ENCODE measurements at places on chromosomes 2 and 18.

- no peaks in the 10 kb centered on the region for H3K4me1 ChIP-seq
- H3K27ac ChIP-seq = no peak overlapping the region
- DNase-seq = no peak
- no peaks in the 10 kb centered on the region for H3K27me3 ChIP-seq
- H3K4me3 ChIP-seq = no peak overlapping the region
- H3K36me3 ChIP-seq = no peaks in the 10 kb centered on the region
Measured at GRCh38 chr2:203347375-203347774, 19.2 kb downstream of the ABI2 start.

DNA sequence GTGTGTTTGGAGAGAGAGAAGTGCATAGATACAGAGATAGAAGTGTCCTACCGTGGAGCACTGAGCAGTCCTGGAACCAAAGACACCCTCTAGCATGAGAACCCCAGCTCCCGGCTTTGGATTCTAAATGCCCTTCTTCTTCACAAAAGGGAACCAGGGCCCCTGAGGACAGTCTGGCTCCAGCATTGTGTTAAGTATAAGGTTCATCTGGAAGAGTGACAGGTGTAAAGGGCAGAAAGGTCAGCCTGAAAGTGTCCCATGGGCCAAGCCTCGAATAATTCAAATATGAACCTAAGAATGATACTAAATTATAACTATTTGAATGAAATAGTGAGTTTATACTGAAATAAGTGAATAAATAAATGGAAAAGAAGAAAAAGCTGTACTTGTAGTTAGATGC lies 109.7 kb downstream of the SNTG2 start:
- H3K4me3 ChIP-seq = no peak overlapping the region
- no peaks in the 10 kb centered on the region for H3K4me1 ChIP-seq
- H3K27me3 ChIP-seq = no peaks in the 10 kb centered on the region
- H3K27ac ChIP-seq = no peak overlapping the region
- H3K36me3 ChIP-seq = no peaks in the 10 kb centered on the region

DNA sequence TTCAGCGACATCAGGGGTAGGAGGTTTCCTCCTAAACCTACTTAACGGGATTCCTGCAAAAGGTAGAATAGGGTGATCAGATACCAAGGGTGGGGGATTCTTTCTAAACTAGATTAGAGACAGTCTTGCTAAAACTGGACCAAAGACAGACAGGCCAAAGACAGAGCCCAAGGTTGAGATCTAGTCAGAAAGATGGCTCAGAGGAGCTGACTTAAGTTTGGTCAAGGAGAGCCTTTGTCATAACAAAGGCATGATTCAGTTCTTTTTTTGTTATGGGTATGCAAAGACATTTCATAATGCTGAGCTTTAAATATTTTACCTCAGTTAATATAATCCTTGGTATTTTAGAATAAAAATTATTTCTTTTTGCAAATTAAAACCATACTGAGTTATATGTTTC lies 17.8 kb upstream of the GPR75 start:
- no peak overlapping the region for H3K4me3 ChIP-seq
- H3K4me1 ChIP-seq = no peaks in the 10 kb centered on the region
- no peak overlapping the region for H3K27ac ChIP-seq
- peaks cover 13% of the 10 kb centered on the region for H3K36me3 ChIP-seq
- no peak for DNase-seq
- no peaks in the 10 kb centered on the region for H3K27me3 ChIP-seq

GRCh38 chr18:48342581-48342980 lies 66.6 kb downstream of the ZBTB7C start:
- H3K4me3 ChIP-seq = no peak overlapping the region
- H3K27ac ChIP-seq = no peak overlapping the region
- no peak for DNase-seq

GRCh38 chr2:133993160-133993559 lies 260.7 kb upstream of the MGAT5 start:
- H3K4me1 ChIP-seq = no peaks in the 10 kb centered on the region
- H3K27me3 ChIP-seq = no peaks in the 10 kb centered on the region
- H3K36me3 ChIP-seq = no peaks in the 10 kb centered on the region

- H3K4me3 ChIP-seq = no peak overlapping the region
- DNase-seq = no peak
- H3K4me1 ChIP-seq = no peaks in the 10 kb centered on the region
- no peaks in the 10 kb centered on the region for H3K27me3 ChIP-seq
- H3K27ac ChIP-seq = no peak overlapping the region
Measured at GRCh38 chr18:76259711-76260110, 235.3 kb downstream of the ZNF516 start.

DNA sequence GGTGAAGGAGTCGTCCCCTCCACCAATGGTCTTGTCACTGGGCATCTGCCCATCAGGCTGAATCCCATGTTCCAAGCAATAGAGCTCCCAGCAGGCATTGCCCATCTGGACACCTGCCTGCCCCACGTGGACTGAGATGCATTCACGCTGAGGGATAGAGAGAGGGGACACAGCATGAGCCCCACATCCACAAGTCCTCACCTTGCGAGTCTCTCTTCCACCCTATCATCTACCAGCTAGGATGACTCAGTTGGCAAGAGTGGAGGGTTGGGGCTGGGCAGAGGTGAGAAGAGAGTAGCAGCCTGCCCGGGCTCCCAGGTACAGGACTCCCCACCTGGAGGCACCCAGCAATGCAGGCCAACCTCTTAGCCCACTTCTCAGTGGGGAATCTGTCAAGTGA lies 959 bp upstream of the TUBA4B start:
- H3K4me1 ChIP-seq = peaks cover 32% of the 10 kb centered on the region
- peak overlapping the region; percentile 89 for H3K4me3 ChIP-seq
- H3K27me3 ChIP-seq = no peaks in the 10 kb centered on the region
- DNase-seq = peak; percentile 43
- H3K27ac ChIP-seq = peak overlapping the region; percentile 81

- no peak overlapping the region for H3K4me3 ChIP-seq
- no peaks in the 10 kb centered on the region for H3K27me3 ChIP-seq
- H3K36me3 ChIP-seq = no peaks in the 10 kb centered on the region
- no peak overlapping the region for H3K27ac ChIP-seq
- DNase-seq = no peak
Measured at GRCh38 chr2:117123362-117123761, 691.1 kb upstream of the DDX18 start.

DNA sequence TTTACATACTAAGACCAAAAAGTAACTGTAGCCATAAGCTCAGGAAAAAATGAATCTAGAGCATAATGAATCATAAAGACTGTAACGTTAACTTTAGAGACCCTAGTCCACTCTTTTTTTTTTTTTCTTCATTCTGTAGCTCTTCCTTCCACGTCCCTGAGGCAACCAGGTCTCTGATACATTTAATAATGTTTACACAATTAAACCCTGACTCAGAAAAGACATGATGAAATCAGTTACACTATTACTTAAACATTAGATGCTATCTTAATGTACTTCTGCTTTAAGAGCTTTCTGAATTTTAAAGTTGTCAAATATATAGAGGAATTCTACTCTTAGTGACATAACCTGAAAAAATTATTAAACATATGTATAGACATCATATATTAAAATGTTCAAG lies 1121.5 kb upstream of the DDX18 start:
- no peak overlapping the region for H3K27ac ChIP-seq
- H3K27me3 ChIP-seq = no peaks in the 10 kb centered on the region
- H3K36me3 ChIP-seq = no peaks in the 10 kb centered on the region
- no peak overlapping the region for H3K4me3 ChIP-seq
- no peak for DNase-seq
- H3K4me1 ChIP-seq = no peaks in the 10 kb centered on the region

- DNase-seq = no peak
- H3K27me3 ChIP-seq = no peaks in the 10 kb centered on the region
- no peak overlapping the region for H3K27ac ChIP-seq
- H3K36me3 ChIP-seq = peaks cover 15% of the 10 kb centered on the region
Measured at GRCh38 chr2:53907582-53907981, 47.8 kb upstream of the GPR75 start.

GRCh38 chr18:23529604-23530003 lies 26.3 kb downstream of the RMC1 start:
- DNase-seq = no peak
- H3K36me3 ChIP-seq = peaks cover 20% of the 10 kb centered on the region
- H3K27ac ChIP-seq = no peak overlapping the region

DNA sequence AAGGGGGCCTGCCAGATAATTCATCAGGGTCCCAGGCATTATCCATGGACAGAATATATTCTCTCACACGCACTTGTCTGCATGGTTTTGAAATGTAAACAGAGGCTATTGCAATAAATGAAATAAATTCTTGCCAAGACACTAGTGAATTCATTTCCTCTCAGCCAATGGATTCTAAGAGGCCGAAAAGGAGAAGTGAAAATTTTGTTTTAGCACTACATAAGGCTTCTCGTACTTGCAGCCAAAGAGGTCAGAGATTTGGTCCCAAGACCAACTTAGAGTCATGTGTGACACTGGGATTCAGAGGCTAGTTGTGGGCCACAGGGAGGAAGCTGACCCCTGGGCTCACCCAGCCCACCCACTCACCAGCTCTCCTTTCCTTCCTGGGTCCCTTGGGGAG lies 184.1 kb upstream of the GLI2 start:
- H3K4me1 ChIP-seq = peaks cover 8% of the 10 kb centered on the region
- DNase-seq = no peak
- no peak overlapping the region for H3K4me3 ChIP-seq
- H3K36me3 ChIP-seq = no peaks in the 10 kb centered on the region
- no peaks in the 10 kb centered on the region for H3K27me3 ChIP-seq

DNA sequence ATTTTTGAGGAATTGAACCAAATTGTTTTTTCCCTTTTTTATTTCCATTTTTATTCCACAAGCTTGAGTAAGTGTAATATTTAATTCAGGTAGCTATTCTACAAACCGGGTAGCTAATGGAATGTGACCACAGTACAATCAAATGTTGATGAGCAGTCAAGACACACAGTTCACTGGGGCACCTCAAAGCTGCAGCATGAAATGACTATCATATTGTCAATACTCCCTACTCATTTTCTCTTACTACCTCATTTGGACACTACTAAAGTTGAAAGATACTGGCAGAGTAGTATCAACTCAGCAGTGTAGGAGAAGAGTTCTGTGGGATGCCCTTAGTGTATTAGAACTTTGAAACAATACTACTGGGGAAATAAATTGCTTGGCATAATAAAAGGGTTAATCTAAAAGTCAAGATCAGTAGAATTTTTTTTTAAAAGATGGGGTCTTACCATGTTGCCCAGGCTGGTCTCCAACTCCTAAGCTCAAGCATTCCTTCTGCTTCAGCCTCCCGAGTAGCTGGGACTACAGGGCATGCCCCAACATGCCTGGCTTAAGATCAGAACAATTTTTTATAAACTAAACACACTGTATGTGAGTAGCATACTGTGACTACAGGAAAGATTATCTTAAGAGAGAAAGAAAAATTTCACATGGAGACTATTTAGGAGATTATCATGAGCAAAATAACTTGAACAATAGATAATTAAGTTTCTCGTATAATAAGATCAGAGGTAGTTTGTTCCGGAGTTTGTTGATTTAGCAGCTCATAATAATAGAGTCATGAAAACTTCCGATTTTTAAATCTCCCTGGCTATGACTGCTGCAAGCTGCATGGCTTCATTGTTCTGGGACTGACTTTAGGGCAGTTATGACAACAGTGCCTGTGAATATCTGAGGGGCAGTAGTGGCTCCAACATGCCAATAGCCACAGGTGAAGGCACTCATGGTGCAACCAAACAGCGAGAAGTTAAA lies 43.7 kb downstream of the MYO3B start:
- no peaks in the 10 kb centered on the region for H3K4me1 ChIP-seq
- H3K36me3 ChIP-seq = no peaks in the 10 kb centered on the region
- H3K4me3 ChIP-seq = no peak overlapping the region

DNA sequence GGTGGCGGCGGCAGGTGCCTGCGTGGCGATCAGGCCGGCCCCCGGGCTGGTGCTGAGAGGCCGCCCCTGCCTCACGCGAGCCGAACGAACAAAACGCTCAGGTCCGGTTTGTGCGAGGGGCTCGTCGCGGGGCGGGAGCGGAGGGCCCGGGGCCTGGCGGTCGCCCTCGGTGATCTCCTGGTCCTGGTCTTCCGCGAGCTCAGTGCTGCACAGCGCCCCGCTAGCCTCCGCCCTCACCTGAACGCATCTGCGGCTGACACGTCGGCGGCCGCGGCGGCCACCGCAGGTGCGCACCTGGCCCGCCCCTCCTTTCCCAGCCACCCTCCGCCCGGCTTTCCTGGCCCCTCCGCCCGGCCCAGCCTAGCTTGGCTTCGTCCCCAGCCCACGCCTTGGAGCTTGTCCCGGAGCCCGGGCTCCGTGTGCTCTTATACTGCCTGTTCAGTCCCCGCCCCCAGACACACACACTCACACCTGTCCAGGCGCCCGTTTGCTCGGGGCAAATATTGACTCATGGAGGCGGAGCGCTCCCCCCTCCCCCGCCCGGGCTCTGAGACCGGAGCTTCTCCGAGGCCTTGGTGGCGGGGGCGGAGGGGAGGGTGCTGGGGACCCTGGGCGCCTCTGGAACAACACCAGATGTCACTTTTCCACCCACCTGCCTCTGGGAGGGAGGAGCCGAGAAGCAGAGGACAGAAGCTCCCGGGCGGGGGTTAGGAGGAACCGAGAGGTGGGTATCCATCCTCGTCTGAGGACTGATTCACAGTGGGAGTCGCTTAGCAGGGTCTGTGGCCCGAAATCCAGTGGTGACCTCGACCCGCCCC lies 8.6 kb upstream of the CRYBA2 start:
- peak overlapping the region; percentile 48 for H3K4me3 ChIP-seq
- no peaks in the 10 kb centered on the region for H3K4me1 ChIP-seq
- H3K36me3 ChIP-seq = no peaks in the 10 kb centered on the region
- peaks cover 20% of the 10 kb centered on the region for H3K27me3 ChIP-seq
- peak; percentile 96 for DNase-seq

GRCh38 chr2:102283996-102284395 lies 27.4 kb upstream of the IL1RL1 start:
- no peaks in the 10 kb centered on the region for H3K27me3 ChIP-seq
- DNase-seq = no peak
- H3K36me3 ChIP-seq = no peaks in the 10 kb centered on the region
- no peak overlapping the region for H3K4me3 ChIP-seq
- H3K4me1 ChIP-seq = no peaks in the 10 kb centered on the region
- no peak overlapping the region for H3K27ac ChIP-seq

DNA sequence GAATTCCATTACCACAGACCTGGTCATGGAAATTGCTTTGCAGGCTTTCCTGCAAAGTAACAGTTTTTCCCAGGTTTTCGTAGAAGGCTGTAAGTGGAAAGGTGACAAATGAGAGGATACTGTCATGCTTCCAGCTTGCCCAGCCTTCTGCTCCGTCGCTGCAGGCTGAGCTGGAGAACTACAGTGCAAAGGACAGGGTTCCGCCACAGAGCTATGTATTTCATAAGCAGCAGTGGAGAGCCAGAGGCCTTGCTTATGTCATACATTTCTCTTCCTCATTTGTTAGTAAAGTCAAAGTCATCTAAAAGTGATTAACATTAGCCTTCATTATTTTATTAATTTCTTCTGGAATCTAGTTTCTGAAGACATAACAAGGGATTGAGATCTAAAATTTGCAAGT lies 72.9 kb upstream of the RBM44 start:
- peaks cover 48% of the 10 kb centered on the region for H3K4me1 ChIP-seq
- H3K4me3 ChIP-seq = no peak overlapping the region
- peak overlapping the region; percentile 39 for H3K27ac ChIP-seq
- no peaks in the 10 kb centered on the region for H3K27me3 ChIP-seq
- peak; percentile 49 for DNase-seq
- H3K36me3 ChIP-seq = no peaks in the 10 kb centered on the region

GRCh38 chr2:96342085-96342484 lies 6.5 kb downstream of the NCAPH start:
- no peaks in the 10 kb centered on the region for H3K4me1 ChIP-seq
- DNase-seq = no peak
- H3K36me3 ChIP-seq = no peaks in the 10 kb centered on the region
- H3K4me3 ChIP-seq = no peak overlapping the region
- peak overlapping the region; percentile 9 for H3K27ac ChIP-seq
- no peaks in the 10 kb centered on the region for H3K27me3 ChIP-seq

- no peaks in the 10 kb centered on the region for H3K27me3 ChIP-seq
- no peak overlapping the region for H3K4me3 ChIP-seq
- no peaks in the 10 kb centered on the region for H3K36me3 ChIP-seq
Measured at GRCh38 chr2:84375020-84375419, 84.1 kb downstream of the SUCLG1 start.
